ENCODE measurements at places on chromosomes 4 and X. TPM values are rescaled to one million over a fixed set of nuclear protein-coding genes. Genes with fewer than 3 reads are reported as not detected.

NXF2 gene
- total RNA-seq: not detected

GSPT2 gene
- total RNA-seq: 7.4 TPM

MAGEB1 gene
- total RNA-seq: not detected

ABCG2 gene
- not detected for total RNA-seq

MAML3 gene
- total RNA-seq: 4.3 TPM

RHOXF2B gene
- not detected for total RNA-seq

ZAR1 gene
- total RNA-seq: not detected
